ENCODE measurements at places on chromosomes 11 and 22. TPM values are rescaled to one million over a fixed set of nuclear protein-coding genes. Genes with fewer than 3 reads are reported as not detected.

The YAP1 gene
- 268 TPM for total RNA-seq

The GLYAT gene
- total RNA-seq, result not detected

The SUSD2 gene
- 2.6 TPM for total RNA-seq

The SLC5A4 gene
- total RNA-seq, result not detected

The TCN1 gene
- total RNA-seq, result not detected

The TMPRSS5 gene
- total RNA-seq, result under 0.01 TPM

The OR4A16 gene
- not detected for total RNA-seq

The YPEL1 gene
- total RNA-seq, result 0.58 TPM

The ASPHD2 gene
- total RNA-seq, result 2.2 TPM

The PKDREJ gene
- total RNA-seq, result not detected

The NLRP10 gene
- 0.99 TPM for total RNA-seq

The FAM181B gene
- total RNA-seq, result not detected

The SLC25A18 gene
- total RNA-seq, result not detected

The PHF21B gene
- total RNA-seq, result not detected

The CARD18 gene
- total RNA-seq, result not detected

The PRG2 gene
- not detected for total RNA-seq

The MS4A14 gene
- total RNA-seq, result not detected

The FGF19 gene
- not detected for total RNA-seq

The AASDHPPT gene
- total RNA-seq, result 45.7 TPM

The CST6 gene
- total RNA-seq, result not detected

The SULT4A1 gene
- total RNA-seq, result 0.83 TPM

The SLC17A6 gene
- not detected for total RNA-seq

The ARHGEF17 gene
- 44.7 TPM for total RNA-seq

The SSH3 gene
- total RNA-seq, result 24.4 TPM

The OSM gene
- total RNA-seq, result not detected

The CABP7 gene
- total RNA-seq, result not detected

The CCDC116 gene
- 0.15 TPM for total RNA-seq

The CBLIF gene
- not detected for total RNA-seq

The CENATAC gene
- total RNA-seq, result 31.9 TPM

The NXPE1 gene
- total RNA-seq, result not detected

The C1QTNF5 gene
- 29.8 TPM for total RNA-seq

The C11orf91 gene
- total RNA-seq, result 0.33 TPM

The OR8A1 gene
- total RNA-seq, result not detected

The SLC22A8 gene
- not detected for total RNA-seq

All from smooth muscle cell of trachea (primary cell).